ENCODE measurements at places on chromosomes 2 and 18.

GRCh38 chr2:212766921-212767320, 228.3 kb upstream of the ERBB4 start:
- DNase-seq = no peak

DNA sequence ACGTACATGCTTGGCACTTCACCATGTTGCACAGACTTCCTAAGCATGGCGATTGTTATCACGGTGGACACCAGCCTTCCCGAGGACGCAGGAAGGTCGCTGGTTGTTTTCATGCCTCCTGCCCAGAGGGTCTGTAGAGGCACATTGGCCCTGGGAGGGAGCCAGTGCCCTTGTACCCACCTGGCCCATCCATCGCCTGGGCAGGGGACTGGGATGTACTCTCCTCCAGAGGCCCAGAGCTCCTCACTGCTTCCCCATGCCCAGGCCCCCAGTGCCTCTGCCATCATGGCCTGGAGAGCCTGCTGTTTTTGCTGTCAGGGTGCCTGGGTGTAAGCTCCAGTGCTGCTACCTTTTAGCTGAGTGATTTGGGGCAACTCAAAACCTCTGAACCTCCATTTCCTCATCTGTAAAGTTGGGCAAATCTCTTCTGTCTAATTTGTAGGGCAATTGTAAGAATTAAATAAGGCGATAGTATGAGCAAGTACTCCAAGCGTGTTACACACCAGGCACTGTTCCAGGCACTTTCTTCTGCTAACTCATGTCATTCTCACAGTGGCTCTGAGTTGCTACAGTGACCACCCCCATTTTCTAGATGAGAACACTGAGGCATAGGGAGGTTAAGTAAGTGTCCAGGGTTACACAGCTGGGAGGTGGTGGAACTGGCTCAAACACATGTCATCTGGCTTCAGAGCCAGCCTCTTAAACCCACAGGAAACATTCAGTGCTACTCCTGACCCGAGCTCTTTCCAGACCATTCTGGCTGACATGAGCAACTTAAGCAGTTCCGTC, 45.3 kb downstream of the GREB1 start:
- DNase-seq = no peak

- DNase-seq = no peak
Measured at GRCh38 chr2:86603905-86604304, 19.8 kb downstream of the RNF103 start.

- no peak for DNase-seq
Measured at GRCh38 chr2:101596333-101596732, 101.2 kb upstream of the MAP4K4 start.

DNA sequence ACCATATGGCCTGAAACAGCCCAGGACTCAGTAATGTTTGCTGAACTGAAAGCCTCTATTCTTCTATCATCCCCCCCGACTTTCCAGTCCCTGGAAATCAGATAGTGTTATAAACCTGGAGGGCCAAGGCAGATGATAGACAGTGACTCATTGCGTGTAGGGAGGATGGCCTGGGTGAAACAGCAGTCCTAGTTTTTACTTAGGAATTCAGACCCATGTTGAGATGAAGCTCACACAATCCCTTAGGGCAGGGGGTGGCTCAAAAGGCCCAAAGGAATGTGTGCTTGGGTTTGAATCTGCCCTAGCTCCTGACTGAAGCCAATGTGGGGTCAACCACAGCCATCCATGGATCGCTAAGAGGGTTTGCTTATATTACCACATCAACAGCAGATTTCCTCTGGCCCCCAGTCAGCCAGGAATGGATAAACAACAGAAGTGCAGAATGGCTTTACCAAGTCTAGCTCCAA, 43.9 kb upstream of the STPG4 start:
- DNase-seq = no peak
